Right atrium auricular region (tissue), 2 donors: ENCODE measurements at places on chromosomes 7 and 10. TPM values are rescaled to one million over a fixed set of nuclear protein-coding genes. Genes with fewer than 3 reads are reported as not detected.
A peak's percentile ranks its signal among the peaks of the same experiment; 100 is the strongest.

The NACAD gene
- total RNA-seq, result 5.9 TPM

The GPR141 gene
- total RNA-seq, result not detected

The TWIST1 gene
- 1.9 TPM for total RNA-seq

DNA sequence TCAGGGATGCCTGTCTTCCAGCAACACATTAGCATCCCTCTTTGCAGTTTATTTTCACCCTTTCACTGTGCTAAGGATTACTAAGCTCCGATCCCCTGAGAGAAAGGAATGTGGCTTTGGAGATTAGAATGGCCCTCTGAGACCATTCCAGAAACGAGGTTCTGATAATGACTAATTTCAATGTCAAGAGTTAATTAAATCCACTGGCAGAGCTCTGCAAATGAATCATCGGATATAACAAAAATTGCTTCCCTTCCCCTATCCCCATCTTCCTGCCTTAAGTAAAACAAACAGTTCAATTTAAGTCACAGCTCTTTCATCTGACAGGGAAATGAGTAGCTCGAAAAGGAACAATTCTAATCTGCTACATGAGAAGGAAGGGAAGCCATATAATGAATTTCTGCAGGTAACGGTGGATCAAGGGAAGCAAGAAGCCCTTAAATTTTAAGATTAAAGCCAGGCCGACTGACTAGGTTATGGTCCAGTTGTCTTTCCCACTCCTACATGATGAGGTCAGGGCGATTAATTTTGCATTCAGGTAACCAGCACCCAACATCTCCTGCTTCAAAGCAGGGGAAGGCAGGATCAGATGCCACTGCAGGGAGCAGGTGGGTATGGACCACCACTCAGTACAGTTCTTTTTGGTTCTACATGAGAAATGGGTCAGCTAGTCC lies 50.5 kb downstream of the MALSU1 start:
- no peak for DNase-seq

- DNase-seq, result no peak
These were observed 520.2 kb downstream of the PTPRN2 start for GRCh38 chr7:158067219-158067930.

DNA sequence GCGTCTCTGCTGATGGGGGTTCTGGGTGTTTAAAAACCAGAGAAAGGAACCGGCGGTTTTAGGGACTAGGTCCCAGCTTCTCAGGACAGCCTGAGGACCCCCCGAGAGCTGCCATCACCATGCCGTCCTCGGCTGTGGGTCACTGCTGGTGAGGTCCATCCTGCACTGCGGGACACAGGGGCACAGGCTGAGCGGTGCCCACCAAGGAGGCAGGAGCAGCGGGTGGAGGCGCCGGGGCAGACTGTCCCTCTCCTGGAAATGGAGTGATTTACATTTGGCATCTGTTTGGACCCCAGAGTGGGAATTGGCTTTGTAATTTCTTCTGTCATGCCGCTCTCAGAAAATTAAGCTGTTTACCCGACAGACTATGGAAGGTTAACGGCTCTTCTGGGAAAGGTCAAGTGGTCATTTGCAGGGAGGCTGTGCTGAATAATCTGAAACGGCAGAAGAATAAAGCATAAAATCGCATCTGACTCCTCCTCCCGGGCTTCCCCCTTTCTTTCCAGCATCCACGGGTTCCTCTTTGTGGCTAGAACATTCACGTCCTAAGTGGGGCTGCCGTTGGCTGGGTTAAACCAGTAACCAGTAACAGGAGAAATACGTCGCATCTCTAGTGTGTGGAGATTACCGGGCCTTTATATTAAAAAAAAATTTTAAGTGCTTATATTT lies 31.7 kb downstream of the LHPP start:
- DNase-seq, result no peak

- DNase-seq, result no peak
These were observed 267.5 kb upstream of the SP4 start for GRCh38 chr7:21160401-21160800.

DNA sequence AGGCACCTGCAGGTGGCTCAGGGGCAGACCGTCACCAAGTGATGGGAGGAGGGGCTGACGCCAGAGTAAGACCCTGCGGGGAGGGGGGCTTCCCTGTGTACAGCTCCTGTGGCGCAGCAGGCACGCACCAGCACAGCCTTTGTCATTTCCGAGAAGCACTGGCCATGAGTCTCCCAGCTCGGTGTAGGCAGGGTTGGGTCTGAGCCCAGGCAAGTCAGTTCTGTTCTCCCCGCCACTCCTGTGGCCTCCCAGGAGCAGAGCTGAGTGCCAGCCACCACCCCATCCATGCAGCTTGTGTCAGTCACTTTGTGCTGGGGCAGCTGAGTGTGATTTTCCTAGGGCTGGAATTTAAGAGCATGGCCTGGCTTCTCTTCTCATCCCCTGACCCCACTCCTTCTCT lies 13.2 kb downstream of the CPSF4 start:
- no peak for DNase-seq

GRCh38 chr7:139522830-139523198 lies 671 bp upstream of the CLEC2L start:
- DNase-seq, result no peak

GRCh38 chr7:101941481-101942383 lies 124.3 kb downstream of the CUX1 start:
- DNase-seq, result peak; percentile 67

The TMEM196 gene
- total RNA-seq, result not detected

GRCh38 chr10:126433351-126433750 lies 45.1 kb upstream of the ADAM12 start:
- DNase-seq, result no peak
